Gastrocnemius medialis (tissue), 4 donors: ENCODE measurements at places on chromosomes 12 and 14. TPM values are rescaled to one million over a fixed set of nuclear protein-coding genes. Genes with fewer than 3 reads are reported as not detected.

Gene FSCB
- total RNA-seq, result not detected

Gene ZDHHC22
- total RNA-seq, result not detected

Gene C1S
- total RNA-seq, result 90.8 TPM

Gene NYNRIN
- 2.3 TPM for total RNA-seq

Gene FOXM1
- total RNA-seq, result 0.95 TPM

Gene KCNA5
- total RNA-seq, result 0.52 TPM

Gene PRKAG1
- total RNA-seq, result 97.7 TPM

Gene PELI2
- 2.7 TPM for total RNA-seq
